ENCODE measurements at places on chromosomes 16 and 17.

- DNase-seq = no peak
Observed at GRCh38 chr17:81242421-81243332, 3.6 kb downstream of the NDUFAF8 start.

- DNase-seq = no peak
Observed at GRCh38 chr16:2096853-2097595, 38.7 kb downstream of the PKD1 start.

DNA sequence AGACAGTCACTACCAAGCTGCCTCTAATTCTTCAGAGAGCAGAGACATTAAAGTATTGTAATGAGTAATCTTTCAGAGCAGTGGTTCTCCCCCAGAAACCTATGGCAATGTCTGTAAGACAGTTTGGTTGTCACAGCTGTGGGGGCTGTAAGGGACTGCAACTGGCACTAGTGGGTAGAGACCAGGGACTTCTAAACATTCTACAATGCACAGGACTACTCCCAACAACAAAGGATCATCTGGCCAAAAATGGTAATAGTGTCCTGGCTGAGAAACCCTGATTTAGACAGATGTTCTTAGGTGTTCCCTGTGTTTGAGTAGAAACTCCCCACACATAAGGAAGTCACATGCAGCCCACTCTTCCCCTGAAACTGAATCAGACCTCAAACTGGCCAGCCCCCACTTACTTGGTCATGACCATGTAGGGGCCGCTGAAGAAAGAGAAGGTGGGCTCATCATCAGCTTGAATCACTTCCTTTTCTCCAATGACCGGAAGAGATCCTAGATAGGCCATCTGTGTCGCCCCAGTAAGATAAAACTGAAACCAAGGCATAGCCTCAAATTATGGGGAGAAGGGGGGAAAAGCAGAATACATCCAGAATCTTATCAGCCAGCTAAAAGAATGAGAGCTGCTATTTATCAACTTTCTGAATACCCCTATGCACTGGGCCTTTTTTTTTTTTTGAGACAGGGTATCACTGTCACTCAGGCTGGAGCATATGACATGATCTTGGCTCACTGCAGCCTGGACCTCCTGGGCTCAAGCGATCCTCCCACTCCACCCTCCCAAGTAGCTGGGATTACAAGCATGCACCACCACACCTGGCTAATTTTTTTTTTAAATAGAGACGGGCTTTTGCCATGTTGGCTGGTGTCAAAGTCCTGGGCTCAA is 75.8 kb downstream of the TEX14 start:
- DNase-seq = no peak

- DNase-seq = no peak
Observed at GRCh38 chr17:64709481-64709880, 47.4 kb upstream of the SMURF2 start.

DNA sequence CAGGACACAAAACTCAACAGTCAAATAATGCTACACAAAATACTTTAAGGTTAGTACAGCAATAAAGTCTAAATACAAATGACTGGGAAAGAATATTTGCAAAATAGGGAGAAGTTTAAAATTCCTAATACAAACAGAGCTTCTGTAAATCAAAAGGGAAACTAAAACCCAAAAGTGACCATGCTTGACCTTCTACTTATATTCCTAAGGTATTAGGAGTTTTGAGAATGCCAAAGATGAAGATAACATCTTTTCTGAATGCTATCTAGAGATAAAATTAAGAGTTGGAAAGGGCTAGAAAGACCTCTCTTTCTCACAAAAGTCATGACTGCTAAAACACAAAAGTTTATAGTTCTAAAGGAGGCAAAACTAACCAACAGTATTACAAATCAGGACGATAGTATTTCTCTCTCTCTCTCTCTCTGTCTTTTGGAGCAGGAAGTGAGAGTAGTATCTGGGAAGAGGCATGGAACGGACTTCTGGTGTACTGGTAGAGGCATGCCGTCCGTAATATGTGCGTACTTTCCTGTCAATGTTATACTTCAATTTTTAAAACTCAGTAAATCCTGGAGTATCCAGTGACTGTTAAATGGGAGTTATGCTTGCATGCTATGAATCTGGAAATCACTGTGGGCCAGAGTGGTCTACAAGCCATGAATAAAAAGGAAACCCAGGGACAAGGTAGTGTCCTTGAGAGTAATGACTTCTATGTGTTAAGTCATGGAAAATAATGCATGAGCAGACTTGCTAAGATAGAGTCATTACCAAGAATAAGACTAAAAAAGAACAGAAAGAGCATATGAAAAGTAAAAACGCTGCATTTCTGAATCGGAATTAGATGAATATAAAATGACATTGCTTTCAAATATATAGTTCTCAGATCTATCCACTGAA is 49.7 kb upstream of the ANKFY1 start:
- no peak for DNase-seq

DNA sequence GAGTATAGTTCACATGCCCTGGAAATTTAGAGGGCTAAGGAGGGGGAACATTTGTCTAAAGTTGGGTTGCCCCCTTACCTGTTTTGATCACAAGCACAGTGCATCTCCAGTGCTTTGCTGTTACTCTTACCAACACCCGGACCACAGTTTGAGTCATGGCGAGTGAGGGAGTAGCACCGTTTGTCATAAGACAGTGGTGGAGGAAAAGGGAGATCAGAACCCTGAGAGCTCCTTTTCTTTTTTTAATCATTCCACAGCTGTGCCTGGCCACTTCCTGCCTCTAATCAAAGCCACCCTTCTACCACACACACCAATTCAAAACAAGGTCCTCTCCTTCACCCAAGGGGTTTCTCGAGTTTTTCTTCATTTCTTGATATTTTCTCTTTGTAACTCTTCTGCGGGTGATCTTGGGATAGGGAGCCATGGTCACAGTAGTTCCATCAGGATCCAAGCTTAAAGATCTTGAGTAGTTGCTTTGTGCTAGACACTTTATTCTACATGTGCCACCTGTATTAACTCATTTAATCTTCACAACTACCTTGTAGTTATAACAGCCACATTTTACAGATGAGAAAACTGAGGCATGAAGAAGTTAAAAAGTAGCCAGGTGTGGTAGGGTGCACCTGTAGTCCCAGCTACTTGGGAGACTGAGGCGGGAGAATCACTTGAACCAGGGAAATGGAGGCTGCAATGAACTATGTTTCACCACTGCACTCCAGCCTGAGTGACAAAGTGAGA is 5.0 kb upstream of the MYL4 start:
- DNase-seq = no peak

DNA sequence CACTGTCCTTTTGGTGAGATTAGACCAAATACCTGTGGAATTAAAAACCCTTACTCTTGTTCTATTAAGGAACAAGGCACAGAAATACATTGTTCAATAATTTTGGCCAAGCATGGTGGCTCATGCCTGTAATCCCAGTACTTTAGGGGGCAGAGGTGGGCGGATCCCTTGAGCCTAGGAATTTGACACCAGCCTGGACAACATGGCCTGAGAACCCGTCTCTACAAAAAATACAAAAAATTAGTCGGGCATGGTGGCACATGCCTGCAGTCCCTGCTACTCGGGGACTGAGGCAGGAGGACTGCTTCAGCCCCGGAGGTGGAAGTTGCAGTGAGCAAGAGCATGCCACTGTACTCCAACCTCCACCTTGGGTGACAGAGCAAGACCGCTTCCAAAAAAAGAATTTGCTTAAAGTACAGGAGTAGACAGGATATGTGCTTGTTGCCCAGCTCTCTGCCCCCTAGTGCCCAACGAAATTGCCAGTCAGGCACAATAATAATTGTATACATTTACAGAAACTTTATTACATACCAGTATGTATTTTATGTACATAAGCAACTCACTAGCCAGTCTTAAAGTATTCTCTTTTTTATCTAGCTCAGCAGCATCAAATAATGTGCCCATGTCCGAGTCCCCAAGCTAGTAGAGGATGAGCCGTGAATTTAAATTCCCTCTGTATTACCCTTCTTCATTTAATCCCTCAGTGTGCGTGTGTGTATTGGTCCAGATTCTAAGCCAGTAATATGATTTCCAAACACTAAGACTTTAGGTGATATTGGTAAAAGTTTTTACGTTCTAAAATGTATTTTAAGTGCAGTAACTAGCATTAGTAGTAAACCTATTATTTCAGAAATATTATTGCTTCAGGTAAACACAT is 1.4 kb downstream of the THUMPD1 start:
- DNase-seq = no peak

- DNase-seq = no peak
Observed at GRCh38 chr16:52469091-52469490, 77.9 kb downstream of the TOX3 start.

DNA sequence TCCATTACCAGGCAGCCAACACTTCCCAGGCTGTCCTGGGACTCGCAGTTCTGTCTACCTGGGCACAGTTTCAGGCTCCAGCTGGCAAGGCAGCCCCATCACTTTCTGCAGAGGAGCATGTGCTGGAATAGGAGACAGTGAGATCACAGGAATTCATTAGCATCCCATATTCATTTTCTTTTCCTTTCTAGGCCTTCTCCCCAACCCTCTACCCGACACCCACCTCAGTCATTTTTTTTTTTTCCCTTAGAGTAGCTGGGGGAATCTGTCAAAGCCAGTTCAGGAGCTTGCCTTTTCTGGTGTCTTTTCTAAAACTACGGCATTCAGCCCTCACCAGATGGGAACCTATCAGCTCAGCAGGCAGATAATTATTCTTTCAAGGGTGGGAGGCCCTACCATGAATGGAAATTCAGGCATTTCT is 42.4 kb upstream of the FBXO47 start:
- DNase-seq = no peak

DNA sequence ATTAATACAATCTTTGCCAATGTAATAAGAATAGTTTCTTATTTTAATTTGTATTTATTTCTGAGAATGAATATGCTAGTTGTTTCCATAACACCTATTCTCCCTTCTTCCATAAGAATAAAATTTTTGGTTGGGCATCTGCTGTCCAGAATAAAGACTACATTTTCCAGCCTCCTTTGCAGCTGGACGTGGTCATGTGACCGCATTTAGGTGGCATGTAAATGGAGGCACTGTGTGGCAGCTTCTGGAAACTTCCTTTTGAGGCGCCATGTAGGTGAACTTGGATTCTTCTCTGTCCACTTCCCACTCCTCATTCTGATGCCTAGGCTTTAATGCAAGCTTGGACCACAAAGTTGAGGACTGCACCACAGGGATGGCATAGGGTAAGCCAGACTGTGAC is 215.4 kb upstream of the AXIN2 start:
- no peak for DNase-seq

DNA sequence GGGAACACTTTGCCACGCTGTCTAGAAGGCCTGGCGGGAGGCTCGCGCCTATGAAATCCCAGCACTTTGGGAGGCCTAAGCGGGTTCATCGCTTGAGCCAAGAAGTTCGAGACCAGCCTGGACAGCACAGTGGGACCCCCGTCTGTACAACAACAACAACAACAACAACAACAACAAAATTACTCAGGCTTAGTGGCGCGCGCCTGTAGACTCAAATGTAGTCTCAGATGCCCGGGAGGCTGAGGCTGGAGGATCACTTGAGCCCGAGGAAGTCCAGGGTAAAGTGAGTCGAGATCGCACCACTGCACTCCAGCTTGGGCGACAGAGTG is 297 bp upstream of the SLFN13 start:
- DNase-seq = no peak

- no peak for DNase-seq
Observed at GRCh38 chr17:83067718-83068261, 11.6 kb upstream of the METRNL start.

DNA sequence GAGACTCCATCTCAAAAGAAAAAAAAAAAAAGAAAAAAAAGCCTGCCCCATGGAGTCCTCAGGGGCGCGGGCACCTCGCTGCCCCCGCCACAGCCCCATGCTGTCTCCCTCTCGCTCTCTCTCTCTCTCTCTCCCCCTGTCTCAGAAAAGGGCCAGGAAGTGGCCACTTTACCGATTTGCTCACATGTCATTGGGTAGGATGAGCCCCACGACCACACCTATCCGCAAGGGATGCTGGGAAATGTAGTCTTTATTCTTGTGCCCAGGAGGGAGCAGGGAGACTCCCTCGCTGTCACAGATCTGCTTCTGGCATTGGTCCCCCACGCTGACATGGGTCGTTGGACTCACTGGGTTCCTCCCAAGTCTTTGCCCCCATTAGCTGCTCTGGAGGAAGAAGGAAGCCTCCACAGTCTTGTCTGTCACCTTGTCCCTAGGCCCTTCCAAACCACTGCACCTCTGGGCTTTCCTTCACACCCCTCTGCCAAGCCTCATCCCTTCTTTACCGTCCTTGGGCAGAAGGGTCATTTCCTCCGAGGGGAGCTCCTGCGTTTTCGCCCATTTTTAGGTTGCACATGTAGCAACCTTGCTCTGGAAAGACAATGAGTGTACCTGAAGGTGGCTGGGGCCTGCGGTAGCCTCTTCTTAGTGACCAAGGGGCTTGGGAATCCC is 6.9 kb upstream of the GJD3 start:
- DNase-seq = no peak

GRCh38 chr16:66880288-66881013 is at the start of gene PDP2:
Gene PDP2, plus strand, starts transcription at chr16:66880515. Its CDS starts 3,770 bp downstream, at chr16:66884285.
- DNase-seq = peak; percentile 71

GRCh38 chr17:37079735-37080134 is 131.0 kb downstream of the AATF start:
- DNase-seq = no peak

GRCh38 chr16:1435921-1436697 is 5.2 kb downstream of the PERCC1 start:
- DNase-seq = no peak

- DNase-seq = no peak
Observed at GRCh38 chr16:29696881-29697331, 17.9 kb downstream of the QPRT start.

- no peak for DNase-seq
Observed at GRCh38 chr17:76461765-76462555, 5.4 kb upstream of the AANAT start.

GRCh38 chr16:543301-544164 is 16.0 kb downstream of the CAPN15 start:
- DNase-seq = no peak

DNA sequence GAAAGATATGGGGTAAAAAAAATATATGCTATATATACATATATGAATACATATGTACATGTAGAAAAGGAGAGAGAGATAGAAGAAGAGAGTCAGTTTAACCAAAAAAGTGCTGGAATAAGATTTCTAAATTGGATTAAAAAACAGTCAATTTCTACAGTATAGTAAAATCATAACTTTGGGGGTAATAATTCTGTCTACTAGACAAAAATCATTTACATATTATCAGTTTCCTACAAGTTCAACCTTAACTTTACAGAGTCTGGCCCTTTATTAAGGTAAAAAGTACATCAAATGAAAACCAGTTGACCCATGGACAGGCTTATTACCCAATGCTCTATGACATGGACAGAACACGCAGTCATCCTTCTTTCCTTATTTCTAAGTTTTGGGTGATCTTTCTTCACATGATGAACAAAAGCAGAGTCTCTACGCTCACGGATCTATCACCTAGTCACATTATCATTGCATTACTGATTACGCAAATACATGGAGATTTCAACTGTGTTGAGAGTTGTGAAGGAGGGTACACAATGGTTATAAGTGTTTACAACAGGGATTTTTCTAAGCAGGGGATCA is 63.9 kb upstream of the SMIM36 start:
- DNase-seq = no peak

- no peak for DNase-seq
Observed at GRCh38 chr16:4626396-4626795, 1.8 kb downstream of the MGRN1 start.
